Temporal lobe (tissue), 4 donors: ENCODE measurements at places on chromosomes 11 and 22. TPM values are rescaled to one million over a fixed set of nuclear protein-coding genes. Genes with fewer than 3 reads are reported as not detected.

The PRRG4 gene
- total RNA-seq = under 0.01 TPM

The OR5A1 gene
- not detected for total RNA-seq

The OR2AT4 gene
- total RNA-seq = not detected

The ACR gene
- total RNA-seq = not detected

The SLC22A8 gene
- 2.2 TPM for total RNA-seq

The PTGDR2 gene
- total RNA-seq = 2.0 TPM

The CPT1A gene
- total RNA-seq = 8.4 TPM

The SMIM35 gene
- total RNA-seq = not detected

The PKP3 gene
- total RNA-seq = 0.74 TPM

The CRYBA4 gene
- not detected for total RNA-seq

The SCN2B gene
- total RNA-seq = 3.0 TPM

The GPR83 gene
- 0.98 TPM for total RNA-seq

The SLC5A1 gene
- not detected for total RNA-seq

The OR5P2 gene
- total RNA-seq = not detected

The CABP7 gene
- total RNA-seq = 0.98 TPM

The ZNRF3 gene
- 7.6 TPM for total RNA-seq

The KDELR3 gene
- total RNA-seq = 1.5 TPM

The MUC5AC gene
- total RNA-seq = 0.25 TPM

The SLC22A12 gene
- total RNA-seq = not detected

The GVQW3 gene
- total RNA-seq = 19.9 TPM

The PHOX2A gene
- total RNA-seq = not detected

The TMEM191C gene
- 3.2 TPM for total RNA-seq

The CAPRIN1 gene
- 249 TPM for total RNA-seq

The UQCR10 gene
- 32.5 TPM for total RNA-seq

The FGF3 gene
- total RNA-seq = not detected

The KCNJ5 gene
- 0.49 TPM for total RNA-seq

The TESMIN gene
- total RNA-seq = under 0.01 TPM

The FEN1 gene
- 10.6 TPM for total RNA-seq

The SLC5A4 gene
- total RNA-seq = under 0.01 TPM

The C22orf15 gene
- total RNA-seq = 0.25 TPM

The NPTXR gene
- 20.9 TPM for total RNA-seq

The PAAF1 gene
- total RNA-seq = 15.2 TPM

The MS4A3 gene
- 0.98 TPM for total RNA-seq

The SHISAL1 gene
- total RNA-seq = 25.8 TPM

The IL17REL gene
- total RNA-seq = 0.25 TPM

The SLC22A6 gene
- total RNA-seq = 5.7 TPM

The ELF5 gene
- 0.25 TPM for total RNA-seq

The INCENP gene
- 20.4 TPM for total RNA-seq

The KRTAP5-3 gene
- not detected for total RNA-seq

The FAM168A gene
- 70.1 TPM for total RNA-seq

The C22orf42 gene
- not detected for total RNA-seq

The FAM111B gene
- 1.7 TPM for total RNA-seq

The CARD18 gene
- total RNA-seq = not detected

The MUC5B gene
- not detected for total RNA-seq

The OR52I2 gene
- total RNA-seq = not detected

The LDHAL6A gene
- total RNA-seq = 0.25 TPM

The NADSYN1 gene
- total RNA-seq = 18.7 TPM
